GM20000 (cell line): ENCODE measurements at places on chromosomes 16 and 17.

DNA sequence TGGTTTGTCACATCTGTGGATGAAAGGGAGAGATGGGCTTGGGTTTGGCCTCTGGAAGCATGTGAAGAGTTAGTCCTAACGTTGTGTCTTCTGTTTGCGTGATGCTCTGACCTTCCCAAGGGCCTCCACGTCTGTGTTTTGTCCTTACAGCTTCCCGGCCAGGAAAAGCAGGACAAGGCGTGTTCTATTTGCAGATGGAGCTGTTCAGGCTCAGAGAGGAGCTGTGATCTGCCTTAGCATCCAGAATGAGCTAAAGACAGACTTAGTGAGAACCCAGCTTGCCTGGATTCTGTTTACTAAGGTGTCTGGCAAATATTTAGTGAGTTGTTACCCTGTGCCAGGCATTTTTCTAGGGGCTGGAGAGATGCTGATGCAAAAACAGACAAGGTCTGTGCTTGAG is 282.1 kb downstream of the CBLN1 start:
- DNase-seq, result no peak

DNA sequence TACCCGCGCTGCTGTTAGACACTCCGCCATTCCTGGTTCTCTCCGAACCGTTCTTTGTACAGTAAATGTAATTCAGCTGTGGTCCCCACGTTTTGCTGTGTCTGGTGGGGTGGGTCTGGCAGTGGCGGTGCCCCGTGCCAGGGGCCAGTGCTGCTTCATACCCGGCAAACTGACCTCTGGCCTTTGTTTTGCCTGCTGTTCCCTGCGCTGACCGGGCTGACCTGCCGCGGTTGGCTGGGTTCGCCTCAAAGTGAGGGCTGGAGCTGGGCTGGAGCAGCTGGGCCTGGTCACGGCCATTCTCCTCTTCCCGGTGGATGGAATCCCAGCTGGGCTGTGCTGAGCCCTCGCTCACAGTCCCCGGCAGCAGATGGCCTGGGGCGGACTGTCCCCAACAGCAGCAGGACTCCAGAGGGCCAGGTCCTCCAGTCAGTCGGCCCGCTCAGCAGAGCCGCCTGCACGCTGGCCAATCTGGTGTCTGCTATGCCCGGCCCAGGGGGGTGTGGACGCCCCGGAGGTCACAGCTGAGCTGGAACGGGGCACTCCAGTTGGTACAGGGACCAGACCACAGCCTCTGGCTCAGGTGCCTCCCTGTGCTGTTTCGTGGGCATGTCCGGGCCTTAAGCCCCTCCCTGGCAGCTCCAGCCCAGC is 1.5 kb upstream of the WFIKKN1 start:
- no peak for DNase-seq

- peak; percentile 88 for DNase-seq
Measured at GRCh38 chr16:85306071-85306792, 194.0 kb upstream of the CIBAR2 start.

DNA sequence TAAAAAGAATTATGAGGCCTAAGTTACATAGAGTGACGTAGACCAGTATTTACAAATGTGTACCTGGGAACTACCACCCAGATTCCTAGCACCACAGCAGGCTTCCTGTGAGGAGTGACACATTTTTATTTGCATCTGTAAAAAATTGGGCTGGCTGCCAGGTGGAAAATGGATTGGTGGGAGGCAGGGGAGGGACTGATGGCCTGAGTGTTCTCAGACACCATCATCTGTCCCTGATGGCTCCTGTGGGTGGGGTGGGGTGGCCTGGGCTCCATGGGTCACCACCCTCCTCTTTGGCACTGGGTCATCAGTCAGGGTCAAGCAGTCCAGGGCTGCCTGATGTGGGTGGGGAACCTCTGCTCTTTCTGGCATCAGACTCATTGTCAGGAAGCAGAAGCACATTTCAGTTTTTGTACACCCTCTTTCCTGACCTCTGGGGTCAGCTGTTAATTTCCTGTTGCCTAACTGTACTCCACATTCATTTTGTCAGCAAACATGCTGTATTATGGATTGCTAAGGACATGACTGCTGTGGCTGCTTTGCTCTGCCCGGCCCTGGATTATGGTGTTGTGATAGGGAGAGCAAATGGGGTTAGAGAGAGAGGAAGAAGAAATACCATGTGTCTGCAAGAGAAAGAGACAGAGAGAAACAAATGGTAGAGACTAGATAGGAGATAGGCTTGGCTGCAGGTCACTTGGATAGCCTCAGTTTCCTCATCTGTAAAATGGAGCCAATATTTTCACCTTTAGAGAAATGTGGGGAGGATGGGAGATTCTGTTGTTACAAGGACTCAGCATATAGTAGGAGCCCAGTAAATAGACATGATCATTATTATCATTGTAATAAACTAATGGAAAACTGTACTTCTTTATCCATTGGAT is 11.6 kb upstream of the MFAP4 start:
- no peak for DNase-seq

DNA sequence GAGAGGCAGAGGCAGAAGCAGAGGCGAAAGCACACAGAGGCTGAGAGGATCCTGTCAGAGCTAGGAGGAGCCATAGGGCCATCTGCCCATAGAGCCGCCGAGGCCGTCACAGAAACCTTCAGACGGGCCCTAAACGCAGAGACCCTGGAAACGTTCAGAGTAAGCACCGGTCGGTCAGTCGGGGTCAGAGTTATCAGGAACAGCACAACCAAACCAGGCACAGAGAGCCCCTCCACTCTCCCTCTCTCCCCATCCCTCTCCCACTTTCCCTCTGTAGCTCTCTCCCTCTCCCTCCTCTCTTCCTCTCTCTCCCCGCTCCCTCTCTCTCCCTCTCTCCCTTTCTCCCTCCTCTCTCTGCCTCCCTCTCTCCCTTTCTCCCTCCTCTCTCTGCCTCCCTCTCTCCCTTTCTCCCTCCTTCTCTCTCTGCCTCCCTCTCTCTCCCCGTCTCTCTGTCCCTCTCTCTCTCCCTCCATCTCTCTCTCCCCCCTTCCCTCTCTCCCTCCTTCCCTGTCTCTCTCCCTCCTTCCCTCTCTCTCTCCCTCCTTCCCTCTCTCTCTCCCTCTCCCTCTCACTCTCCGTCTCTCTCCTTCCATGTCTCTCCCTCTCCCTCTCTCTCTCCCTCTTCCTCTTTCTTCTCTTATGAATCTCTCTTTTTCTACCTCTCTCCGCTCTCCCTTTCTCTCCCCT is 138.9 kb downstream of the C16orf95 start:
- no peak for DNase-seq

GRCh38 chr17:17613708-17614114 is 22.2 kb upstream of the PEMT start:
- DNase-seq, result peak; percentile 64

DNA sequence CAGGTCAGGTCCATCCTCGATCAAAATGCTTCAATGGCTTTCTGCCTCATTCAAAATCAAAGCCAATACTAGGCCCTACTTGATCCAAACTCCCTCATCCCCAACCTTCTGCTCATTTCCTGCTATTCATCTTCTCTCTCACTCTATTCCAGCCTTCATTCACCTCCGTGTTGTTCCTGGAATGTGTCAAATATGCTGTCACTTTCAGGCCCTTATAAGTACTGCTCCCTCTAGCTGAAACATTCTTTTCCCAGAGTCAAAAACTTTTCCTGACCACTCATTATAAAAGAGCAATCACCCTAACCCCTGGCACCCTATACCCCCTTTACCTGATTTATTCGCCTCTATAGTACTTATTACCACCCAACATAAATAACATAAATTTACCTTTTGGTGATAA is 303.7 kb upstream of the PMFBP1 start:
- no peak for DNase-seq

GRCh38 chr17:15154618-15155017 is 110.5 kb downstream of the PMP22 start:
- DNase-seq, result no peak

DNA sequence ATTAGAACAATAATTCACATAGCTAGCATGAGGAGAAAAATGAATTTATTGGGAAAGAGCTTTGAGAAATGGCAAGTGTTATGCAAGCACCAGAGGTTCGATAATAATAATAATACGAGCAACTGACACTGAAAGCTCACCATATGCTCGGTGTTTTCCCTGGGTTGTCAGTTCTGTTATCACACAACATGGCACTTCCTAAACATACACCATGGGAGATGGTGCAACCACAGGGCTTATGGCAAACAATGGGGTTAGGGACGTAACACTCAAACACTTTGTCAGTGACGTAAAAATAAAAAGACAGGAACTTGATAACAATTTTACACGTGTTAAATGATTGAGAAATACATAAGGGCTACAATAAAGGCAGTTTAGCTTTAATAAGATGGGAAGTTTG is 23.7 kb downstream of the OR1D5 start:
- no peak for DNase-seq
